ENCODE measurements at places on chromosomes 16 and 17. TPM values are rescaled to one million over a fixed set of nuclear protein-coding genes. Genes with fewer than 3 reads are reported as not detected.

The CCL17 gene
- not detected for total RNA-seq

The ARHGAP27 gene
- total RNA-seq, result 2.0 TPM

The CCDC154 gene
- 0.16 TPM for total RNA-seq

The SLC9A5 gene
- total RNA-seq, result 1.2 TPM

The CCDC182 gene
- total RNA-seq, result 0.31 TPM

The RDM1 gene
- 0.62 TPM for total RNA-seq

DNA sequence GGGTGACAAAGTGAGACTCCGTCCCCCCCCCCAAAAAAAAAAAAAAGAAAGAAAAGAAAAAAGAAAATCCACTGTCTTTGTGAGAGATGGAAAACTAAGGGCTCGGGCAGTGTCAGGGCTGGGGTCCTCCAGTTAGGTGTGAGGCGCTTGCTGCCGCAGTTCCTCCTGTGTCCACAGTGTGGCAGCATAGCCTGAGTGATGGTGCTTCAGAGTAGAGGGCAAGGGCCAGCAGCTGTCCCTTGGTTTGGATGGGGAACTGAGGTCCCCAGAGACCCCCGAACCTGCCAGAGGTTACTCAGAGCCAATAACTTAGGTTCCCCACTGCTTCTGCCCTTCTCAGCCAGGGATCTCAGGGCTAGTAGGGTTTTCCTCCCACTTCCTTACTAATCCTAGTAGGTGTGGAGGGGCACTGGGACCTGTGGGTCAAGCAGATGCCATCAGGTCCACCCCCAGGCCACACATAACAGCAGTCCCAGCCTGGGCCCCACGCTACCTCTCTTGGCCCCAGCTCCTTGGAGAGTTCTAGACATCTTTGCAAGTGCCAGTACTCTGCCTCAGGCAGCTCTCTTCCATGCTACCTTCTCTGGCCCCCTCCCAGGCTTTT lies 7.9 kb upstream of the LLGL1 start:
- DNase-seq, result peak; percentile 15

- no peak for DNase-seq
These were observed 307.6 kb downstream of the ZFHX3 start for GRCh38 chr16:72740347-72740746.

- DNase-seq, result no peak
These were observed 16.1 kb upstream of the EXOC7 start for GRCh38 chr17:76119409-76120371.

DNA sequence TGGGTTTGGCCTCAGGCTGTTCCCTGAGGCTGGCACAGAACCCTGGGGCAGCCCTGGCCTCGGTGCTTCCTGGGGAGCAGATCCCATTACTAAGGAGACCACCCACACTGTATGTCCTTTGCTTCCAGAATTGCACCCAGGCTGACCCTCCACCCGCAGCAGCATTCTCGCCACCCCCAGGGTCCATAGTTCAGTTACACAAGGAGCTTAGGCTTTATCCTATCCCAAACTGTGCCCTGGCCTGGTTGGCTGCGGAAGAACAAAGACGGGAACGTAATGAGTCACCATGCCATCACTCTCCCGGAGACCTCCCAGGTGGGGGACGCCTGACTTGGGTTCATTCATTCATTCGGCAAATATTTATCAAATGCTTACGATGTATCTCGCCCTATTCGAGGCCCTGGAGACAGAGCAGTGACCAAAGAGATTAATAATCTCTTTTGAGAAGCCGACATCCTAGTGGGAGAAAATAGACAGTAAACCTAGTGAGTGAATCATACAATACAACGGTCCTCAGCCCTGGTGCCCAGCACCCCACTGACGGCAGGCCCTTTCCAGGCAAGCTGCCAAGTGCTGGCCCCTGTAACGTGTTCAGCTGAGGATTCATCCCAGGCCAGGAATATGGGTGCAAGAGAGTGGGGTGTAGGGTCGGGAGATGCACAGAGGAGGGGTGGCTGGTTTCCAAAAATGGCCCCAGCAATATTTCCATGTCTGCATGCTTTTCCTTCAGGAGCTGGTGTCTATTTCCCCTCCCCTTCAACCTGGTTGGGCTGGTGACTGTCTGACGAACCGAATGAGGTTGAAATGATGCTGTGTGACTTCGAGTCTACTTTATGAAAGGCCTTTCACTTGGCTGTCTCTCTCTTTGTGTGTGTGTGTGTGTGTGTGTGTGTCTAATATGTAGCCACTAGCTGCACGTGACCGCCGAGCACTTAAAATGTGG lies 134.2 kb downstream of the MGAT5B start:
- DNase-seq, result no peak

DNA sequence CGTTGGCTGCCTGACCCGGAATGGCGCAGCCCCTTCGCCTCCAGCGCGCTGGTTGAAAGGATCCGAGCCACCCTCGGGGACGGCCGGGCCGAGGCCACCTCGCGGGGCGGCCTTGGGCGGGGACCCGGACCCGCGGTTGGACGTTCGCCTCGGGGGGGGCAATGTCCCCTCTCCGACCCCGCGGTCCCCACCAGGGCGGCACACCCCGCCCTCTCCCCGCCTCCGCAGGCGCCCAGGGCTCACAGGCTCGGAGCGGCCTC lies 1.0 kb upstream of the SOX8 start:
- no peak for DNase-seq

DNA sequence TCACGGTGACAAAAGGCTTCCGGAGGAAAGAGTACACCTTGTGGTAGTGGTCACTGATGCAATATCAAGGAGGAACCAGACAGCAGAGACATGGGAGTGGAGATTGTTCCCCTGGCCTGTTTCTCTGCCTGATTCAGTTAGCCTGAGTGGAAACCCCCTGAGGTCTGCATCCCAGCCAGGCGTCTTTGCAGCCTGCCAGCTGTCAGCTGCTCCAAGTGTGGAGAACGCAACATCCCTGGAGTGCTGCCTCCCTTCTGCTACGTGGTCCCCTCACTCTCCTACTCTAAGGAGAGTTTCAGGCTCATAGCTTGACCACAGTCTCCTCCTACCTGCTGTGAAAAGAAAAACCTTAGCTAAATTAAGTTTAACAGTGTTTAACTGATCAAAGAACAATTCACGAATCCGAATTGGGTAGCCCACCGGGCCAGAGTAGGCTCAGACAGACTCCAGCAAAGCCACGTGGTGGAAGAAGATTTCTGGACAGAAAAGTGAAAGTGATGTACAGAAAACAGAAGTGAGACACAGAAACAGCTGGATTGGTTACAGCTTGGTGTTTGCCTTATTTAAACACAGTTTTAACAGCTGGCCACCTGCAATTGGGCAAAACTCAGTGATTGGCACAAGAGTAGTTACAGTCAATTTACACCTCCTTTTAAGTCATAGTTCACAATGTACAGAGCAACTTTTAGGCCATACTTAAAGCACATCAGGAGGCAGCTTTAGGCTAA lies 188.6 kb downstream of the DNAH9 start:
- DNase-seq, result no peak

Measured in occipital lobe (tissue), 3 donors.